ENCODE measurements at places on chromosomes 2 and 18.

- no peak for DNase-seq
Measured at GRCh38 chr18:61475931-61476330, 142.7 kb downstream of the CDH20 start.

GRCh38 chr18:37476182-37476581 lies 89.4 kb downstream of the CELF4 start:
- no peak for DNase-seq

- no peak for DNase-seq
Measured at GRCh38 chr2:145228506-145228905, 708.6 kb upstream of the ZEB2 start.

DNA sequence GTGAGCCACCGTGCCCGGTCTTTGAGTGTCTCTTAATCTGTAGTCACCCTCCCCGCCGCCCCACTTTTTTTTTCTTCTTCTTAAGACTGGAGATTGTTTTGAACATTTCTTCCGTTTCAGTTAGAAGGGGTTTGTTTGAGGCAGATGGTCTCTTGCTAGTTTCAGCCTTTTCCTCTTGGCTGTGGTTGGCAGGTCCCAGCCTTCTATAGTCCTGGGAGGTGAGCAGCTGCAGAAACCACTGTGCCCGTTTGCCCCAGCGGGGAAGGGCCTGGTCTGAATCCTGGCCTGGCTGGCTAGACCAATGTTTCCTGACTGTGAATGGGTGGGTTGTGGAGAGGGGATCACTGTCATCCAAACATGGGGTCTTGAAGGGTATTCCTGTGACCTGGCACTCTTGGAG lies 30.1 kb upstream of the MCFD2 start:
- DNase-seq, result no peak

GRCh38 chr2:229660391-229660790 lies 54.0 kb downstream of the DNER start:
- no peak for DNase-seq

DNA sequence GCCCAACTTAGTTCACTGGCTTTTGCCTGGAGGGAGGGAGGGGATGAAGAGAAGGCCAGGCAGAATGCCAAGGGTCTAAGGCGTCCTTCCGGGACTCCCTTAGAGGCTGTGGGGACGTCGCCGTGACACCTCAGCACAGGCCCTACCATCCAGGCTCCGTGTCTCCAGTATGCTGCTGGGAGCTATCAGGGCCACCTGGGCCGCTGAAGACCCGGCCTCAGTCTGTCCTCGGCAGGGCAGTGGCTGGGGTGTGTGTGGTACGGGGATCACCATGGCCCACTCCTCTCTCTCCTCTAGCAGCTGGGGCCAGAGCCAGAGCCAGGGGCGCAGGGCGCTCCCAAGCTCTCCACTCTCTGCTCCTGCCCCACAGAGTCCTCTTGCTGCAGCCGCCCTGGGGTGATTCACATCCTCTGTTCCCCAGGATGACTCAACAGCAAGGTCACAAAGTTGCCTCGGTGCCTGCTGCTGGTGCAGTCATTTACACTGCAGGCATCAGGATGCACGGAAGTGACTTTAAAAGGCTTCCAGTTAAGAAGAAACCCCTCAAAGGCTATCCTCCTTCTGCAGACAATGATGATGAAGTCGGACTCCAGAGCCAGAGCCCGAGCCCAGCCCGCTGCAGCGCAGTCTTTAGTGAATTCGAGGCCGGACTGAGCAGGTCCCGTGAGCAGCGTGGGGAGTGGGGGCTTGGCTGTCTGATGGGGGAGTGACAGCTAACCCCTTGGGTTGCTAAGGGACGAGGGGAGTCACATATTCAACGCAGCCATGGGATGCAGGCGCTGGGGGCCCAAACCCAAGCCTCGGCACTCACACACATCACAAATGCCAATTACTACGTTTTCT lies 31.9 kb downstream of the SNORC start:
- DNase-seq, result no peak

DNA sequence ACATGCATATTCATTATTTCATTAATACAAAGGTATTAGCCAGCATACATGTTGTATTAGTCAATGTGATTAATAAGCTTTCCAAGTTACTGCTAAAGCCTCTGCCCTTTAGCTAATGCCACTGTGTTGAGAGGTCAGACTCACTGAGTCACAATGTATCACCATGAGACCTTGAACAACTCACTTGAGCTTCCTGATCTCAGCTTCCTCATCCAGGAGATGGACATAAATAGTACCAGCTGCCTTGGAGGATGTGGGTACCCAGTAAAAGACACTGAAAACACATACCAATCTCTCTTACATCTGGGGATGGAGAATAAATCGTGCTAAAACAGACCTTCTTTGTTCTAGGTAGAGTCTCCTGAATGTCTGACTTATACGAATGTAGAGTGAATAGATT lies 224.6 kb downstream of the EPHA4 start:
- DNase-seq, result no peak

DNA sequence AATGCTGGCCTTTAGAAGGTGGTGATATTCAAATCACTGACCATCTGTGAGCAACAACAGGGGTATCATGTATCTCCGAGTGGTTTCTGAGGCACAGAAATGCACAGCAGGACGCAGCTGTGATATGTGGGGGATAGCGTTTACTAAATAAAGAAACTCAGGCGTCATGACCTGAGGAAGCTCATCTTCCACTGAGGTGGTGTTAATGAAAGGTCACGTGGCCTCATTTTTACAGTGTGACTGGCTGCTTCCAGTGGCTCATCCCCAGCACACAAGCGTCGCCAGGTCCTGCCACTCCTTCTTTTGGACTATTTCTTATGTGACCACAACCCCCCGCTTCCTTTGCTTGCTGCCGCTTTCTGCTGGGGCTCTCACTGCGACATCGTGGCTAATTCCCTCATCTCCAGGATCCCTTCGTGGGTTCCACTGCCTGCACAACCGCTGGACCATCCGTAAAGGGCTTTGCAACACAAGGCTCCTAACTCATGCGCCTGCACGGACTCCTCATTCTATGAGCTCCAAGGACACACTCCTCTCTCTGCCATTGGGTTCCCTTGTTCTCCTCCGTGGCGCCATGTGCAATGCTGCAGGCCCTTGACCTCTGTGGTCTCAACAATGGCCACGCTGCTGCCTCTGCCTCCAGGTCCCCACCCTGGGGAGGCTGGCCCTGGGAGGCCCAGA lies 109.3 kb downstream of the MBP start:
- no peak for DNase-seq

DNA sequence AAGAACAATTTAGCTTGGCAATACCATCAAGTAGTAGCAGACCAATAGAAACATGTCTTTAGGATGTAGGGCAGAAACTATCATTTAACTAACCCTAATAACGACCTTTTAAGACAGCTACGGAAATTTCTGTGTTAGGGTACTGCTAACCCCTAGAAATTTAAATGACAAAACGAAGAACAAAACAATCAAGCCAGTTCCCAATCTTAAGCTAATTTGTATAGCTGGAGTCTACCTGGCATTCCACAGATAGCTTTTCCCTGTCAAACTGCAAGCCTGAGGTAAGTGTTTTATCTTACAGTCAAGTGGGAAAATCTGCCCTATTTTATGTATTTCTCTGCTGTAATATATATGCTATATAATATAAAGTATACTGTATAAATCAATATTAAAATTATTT lies 37.6 kb upstream of the CDKL4 start:
- DNase-seq, result no peak

- DNase-seq, result no peak
Measured at GRCh38 chr2:207399301-207399700, 130.5 kb upstream of the CREB1 start.

DNA sequence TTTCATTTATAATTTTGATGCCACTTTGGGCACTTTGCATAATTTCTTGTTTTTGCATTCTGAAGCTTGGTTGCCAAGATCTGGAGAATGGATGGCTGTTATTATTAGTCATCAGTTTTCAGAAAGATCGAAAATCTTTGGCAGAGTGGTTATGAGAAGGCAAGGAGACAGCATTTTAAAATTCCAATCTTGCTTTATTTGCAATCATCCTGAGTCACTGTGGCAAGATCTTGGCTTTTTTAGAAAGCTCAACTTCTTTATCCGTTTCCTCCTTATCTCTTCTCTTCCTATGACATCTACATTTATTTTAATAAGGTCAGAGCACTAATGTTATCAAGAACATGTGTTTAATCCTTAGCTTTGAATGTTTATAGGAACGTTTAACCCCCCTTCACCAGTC lies 31.1 kb upstream of the EIF2AK3 start:
- no peak for DNase-seq

GRCh38 chr2:220154304-220154703 lies 526.9 kb downstream of the SLC4A3 start:
- DNase-seq, result no peak

GRCh38 chr18:23172591-23173380 lies 37.5 kb downstream of the CABLES1 start:
- DNase-seq, result no peak

GRCh38 chr2:24491542-24492420 lies 727 bp downstream of the NCOA1 start:
- DNase-seq, result peak; percentile 43

GRCh38 chr18:41594582-41594981 lies 360.5 kb upstream of the PIK3C3 start:
- no peak for DNase-seq

Data from activated gamma-delta T cell treated with anti-CD3 and anti-CD28 coated beads, Interleukin-2, amount 50 U/mL, for 16 hours (primary cell).